ENCODE measurements at places on chromosomes 5 and 9. TPM values are rescaled to one million over a fixed set of nuclear protein-coding genes. Genes with fewer than 3 reads are reported as not detected.

The PCDHGA7 gene
- not detected for total RNA-seq

DNA sequence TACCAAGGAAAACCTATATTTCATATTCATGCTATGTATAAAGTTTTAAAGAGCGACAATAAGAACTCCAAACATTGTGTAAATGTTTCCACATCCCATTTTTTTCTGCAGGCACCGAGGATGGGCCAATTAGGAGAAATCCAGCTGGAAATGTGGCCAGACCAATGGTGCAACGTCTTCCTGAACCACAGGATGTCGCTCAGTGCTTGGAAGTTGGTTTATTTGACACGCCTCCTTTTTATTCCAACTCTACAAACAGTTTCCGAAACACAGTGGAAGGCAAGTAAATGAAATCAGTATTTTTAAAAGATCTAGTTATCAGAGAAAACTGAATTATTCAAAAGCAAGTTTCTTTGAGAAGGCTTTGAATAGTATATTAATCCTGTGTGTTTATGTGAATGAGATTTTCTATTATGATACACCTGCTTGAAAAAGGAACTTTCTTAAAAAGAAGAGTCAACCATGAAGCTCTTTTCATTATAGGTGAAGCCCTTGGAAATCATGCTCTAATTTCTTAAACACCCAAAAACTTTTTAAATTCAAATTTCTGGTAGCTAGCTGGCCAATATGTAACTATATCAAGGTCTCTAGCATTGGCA is 9.1 kb downstream of the TYRP1 start:
- DNase-seq, result no peak
- H3K27ac ChIP-seq, result no peak overlapping the region
- H3K27me3 ChIP-seq, result no peaks in the 10 kb centered on the region
- no peaks in the 10 kb centered on the region for H3K36me3 ChIP-seq

- H3K27ac ChIP-seq, result no peak overlapping the region
- H3K27me3 ChIP-seq, result no peaks in the 10 kb centered on the region
- DNase-seq, result no peak
Measured at GRCh38 chr9:79107911-79108676, 463.7 kb upstream of the TLE4 start.

- no peak overlapping the region for H3K27ac ChIP-seq
- DNase-seq, result no peak
- H3K36me3 ChIP-seq, result no peaks in the 10 kb centered on the region
- H3K27me3 ChIP-seq, result no peaks in the 10 kb centered on the region
- no peak overlapping the region for H3K4me3 ChIP-seq
Measured at GRCh38 chr5:51185850-51186329, 197.4 kb upstream of the ISL1 start.

DNA sequence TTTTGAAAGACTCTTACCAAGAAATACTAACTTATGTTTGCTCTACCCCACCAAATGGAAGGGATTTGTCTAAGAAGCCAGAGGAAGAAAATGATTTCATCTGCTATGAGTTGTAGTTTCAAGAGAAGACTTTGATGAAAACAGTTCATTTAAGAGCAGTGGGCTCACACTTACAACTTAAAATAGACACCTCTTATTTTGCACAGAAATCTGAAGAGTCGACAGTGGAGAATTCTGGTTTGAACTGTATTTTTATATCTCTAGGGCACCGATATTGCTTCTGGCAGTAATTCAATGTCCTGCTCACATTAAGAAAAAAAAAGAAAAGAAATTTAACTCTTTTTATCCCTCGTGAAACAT is 1.9 kb upstream of the DAB2 start:
- peaks cover 73% of the 10 kb centered on the region for H3K27me3 ChIP-seq
- H3K36me3 ChIP-seq, result no peaks in the 10 kb centered on the region
- H3K27ac ChIP-seq, result no peak overlapping the region

GRCh38 chr9:116308076-116308475 is 154.5 kb downstream of the PAPPA start:
- DNase-seq, result no peak
- no peak overlapping the region for H3K27ac ChIP-seq
- no peaks in the 10 kb centered on the region for H3K36me3 ChIP-seq
- no peaks in the 10 kb centered on the region for H3K4me1 ChIP-seq

- no peak for DNase-seq
- no peak overlapping the region for H3K27ac ChIP-seq
- H3K27me3 ChIP-seq, result peaks cover 37% of the 10 kb centered on the region
- no peaks in the 10 kb centered on the region for H3K36me3 ChIP-seq
- H3K4me1 ChIP-seq, result peaks cover 3% of the 10 kb centered on the region
Measured at GRCh38 chr5:72092074-72092473, 15.2 kb upstream of the MAP1B start.

The GOLGA1 gene
- 12.0 TPM for total RNA-seq

DNA sequence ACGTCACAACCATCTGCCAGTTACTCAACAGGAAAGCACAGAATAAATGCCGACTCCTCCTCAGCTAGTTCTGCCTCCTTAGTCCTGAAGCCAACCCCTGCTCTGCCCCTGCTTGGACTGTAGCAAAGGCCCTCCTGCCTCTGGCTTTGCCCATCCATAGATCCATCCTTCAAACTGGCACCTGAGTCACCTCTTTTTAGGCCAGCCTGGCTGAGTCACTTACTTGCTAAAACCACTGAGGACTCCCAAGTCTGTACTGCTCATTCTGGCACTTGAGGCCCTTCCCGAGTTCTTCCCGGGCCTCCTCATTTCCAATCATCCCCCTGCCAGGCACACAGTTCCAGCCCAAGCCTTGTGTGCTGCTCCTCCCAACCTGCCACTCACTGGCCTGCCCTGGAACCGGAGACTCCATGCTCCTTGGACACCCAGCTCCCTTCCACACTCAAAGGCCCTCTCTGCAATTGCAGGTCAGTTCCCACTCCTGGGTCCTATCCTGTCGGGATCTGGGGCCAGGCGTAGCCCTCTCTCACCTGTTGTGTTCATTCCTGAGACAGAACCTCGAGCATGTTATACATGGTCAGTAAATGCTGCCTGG is 220.1 kb downstream of the DAB2IP start:
- H3K4me3 ChIP-seq, result no peak overlapping the region
- H3K27ac ChIP-seq, result no peak overlapping the region
- H3K27me3 ChIP-seq, result no peaks in the 10 kb centered on the region
- DNase-seq, result no peak
- H3K36me3 ChIP-seq, result no peaks in the 10 kb centered on the region
- no peaks in the 10 kb centered on the region for H3K4me1 ChIP-seq

DNA sequence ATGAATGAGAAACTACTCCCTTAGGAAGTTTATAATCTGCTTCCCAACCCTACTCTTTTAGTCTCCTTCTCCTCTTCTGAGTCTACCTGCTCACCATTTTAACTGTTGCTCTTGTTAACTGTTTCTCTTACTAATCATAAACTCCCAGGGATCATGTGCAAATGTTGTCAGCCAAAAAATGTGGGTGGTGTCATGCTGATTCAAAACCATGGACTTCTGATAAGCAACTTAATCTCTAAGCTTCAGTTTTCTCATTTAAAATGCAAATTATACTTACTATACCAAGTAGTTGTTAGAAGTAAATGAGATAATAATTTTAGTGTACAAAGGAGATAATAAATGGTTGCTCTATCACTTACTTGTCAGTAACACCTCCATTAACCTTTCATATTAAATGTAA is 45.9 kb upstream of the TLX3 start:
- no peaks in the 10 kb centered on the region for H3K27me3 ChIP-seq
- H3K4me1 ChIP-seq, result peaks cover 12% of the 10 kb centered on the region
- no peak overlapping the region for H3K27ac ChIP-seq

DNA sequence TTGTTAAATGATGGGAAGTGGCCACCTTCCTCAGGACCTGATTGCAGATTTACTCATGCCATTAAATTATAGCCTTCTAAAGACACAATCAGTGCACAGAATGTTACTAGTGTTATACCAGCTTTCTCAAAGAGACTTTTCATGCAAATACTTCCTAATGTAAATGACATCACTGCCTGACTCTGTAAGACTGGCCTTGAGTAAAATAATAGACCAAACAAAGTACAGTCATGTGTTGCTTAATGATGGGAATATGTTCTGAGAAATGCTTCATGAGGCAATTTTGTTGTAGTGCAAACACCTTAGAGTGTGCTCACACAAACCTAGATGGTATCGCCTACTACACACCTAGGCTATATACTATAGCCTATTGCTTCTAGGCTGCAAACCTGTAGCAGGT is 17.0 kb upstream of the C1QTNF3 start:
- no peak overlapping the region for H3K27ac ChIP-seq
- H3K36me3 ChIP-seq, result peaks cover 26% of the 10 kb centered on the region
- H3K4me3 ChIP-seq, result no peak overlapping the region
- no peaks in the 10 kb centered on the region for H3K27me3 ChIP-seq
- DNase-seq, result no peak

GRCh38 chr9:98927724-98928123 is 16.0 kb upstream of the COL15A1 start:
- H3K27me3 ChIP-seq, result peaks cover 8% of the 10 kb centered on the region
- DNase-seq, result no peak
- no peak overlapping the region for H3K27ac ChIP-seq
- no peak overlapping the region for H3K4me3 ChIP-seq

GRCh38 chr9:137411645-137412380 is 11.1 kb downstream of the EXD3 start:
- no peak overlapping the region for H3K27ac ChIP-seq
- peaks cover 2% of the 10 kb centered on the region for H3K4me1 ChIP-seq
- H3K4me3 ChIP-seq, result no peak overlapping the region
- peaks cover 2% of the 10 kb centered on the region for H3K36me3 ChIP-seq
- H3K27me3 ChIP-seq, result no peaks in the 10 kb centered on the region

DNA sequence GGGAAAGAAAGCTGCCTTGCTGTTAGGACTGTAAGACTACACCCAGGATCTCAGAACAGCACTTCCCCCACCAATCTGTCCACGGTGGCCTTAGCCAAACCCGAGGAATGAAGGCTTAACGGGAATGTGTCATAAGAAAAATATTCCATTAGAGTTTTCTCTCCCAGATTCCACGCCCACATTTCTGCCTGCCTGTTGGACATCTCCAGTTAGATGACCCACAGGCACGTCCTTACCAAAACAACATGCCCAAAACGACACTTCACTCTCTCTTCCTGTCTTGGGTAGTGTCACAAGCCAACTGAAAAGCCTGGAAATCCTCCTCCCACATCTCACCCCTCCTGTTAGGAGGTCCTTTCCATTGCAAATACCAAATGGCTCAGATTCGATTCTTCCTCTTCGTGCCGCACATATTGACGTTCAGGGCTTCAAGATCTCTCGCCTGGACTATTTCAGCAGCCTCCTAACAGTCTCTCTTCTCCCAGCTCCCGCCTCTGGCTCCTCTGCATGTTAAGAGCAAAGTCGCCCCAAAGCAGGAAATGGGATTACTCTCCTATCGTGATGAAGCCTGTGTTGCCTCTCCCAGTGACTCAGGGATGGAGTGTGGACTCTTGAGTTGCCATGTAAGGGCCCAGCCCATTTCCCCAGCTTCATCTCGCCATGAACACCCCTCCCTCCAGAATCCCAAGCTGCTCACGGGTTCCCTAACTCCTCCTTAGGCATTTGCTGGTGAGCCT is 159.3 kb downstream of the NR3C1 start:
- H3K36me3 ChIP-seq, result no peaks in the 10 kb centered on the region
- no peaks in the 10 kb centered on the region for H3K27me3 ChIP-seq
- no peaks in the 10 kb centered on the region for H3K4me1 ChIP-seq
- no peak overlapping the region for H3K4me3 ChIP-seq
- H3K27ac ChIP-seq, result no peak overlapping the region

The TAS2R1 gene
- not detected for total RNA-seq

The PLEKHG4B gene
- total RNA-seq, result 0.06 TPM

- no peaks in the 10 kb centered on the region for H3K36me3 ChIP-seq
- no peak for DNase-seq
Measured at GRCh38 chr5:113267361-113267900, 167.4 kb downstream of the TSSK1B start.

DNA sequence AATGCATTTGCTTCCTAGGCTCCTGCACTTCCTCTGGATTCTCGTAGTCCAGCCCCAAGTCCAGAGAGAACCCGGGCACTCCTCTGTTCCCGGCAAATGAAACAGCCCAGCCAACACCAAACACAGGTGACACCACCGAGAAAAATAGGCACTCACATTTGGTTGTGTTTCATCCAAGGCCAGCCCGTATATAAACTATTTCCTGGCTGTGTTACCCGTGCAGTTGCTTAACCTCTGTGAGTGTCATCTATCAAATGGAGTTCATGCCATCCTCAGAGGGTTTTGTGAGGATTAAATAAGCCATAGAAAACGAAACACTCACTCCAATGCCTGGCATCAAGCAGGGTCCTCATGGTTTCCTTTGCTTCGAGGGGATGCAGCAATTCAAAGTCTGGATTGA is 115.2 kb downstream of the BOD1 start:
- no peak overlapping the region for H3K27ac ChIP-seq
- no peaks in the 10 kb centered on the region for H3K36me3 ChIP-seq
- H3K4me3 ChIP-seq, result no peak overlapping the region
- H3K4me1 ChIP-seq, result no peaks in the 10 kb centered on the region
- DNase-seq, result no peak

- H3K4me3 ChIP-seq, result no peak overlapping the region
- H3K4me1 ChIP-seq, result peaks cover 4% of the 10 kb centered on the region
- DNase-seq, result no peak
- H3K27me3 ChIP-seq, result peaks cover 3% of the 10 kb centered on the region
- no peak overlapping the region for H3K27ac ChIP-seq
Measured at GRCh38 chr5:149416987-149417710, 38.1 kb upstream of the IL17B start.

The CCDC192 gene
- total RNA-seq, result not detected

- peaks cover 31% of the 10 kb centered on the region for H3K27me3 ChIP-seq
- peaks cover 2% of the 10 kb centered on the region for H3K36me3 ChIP-seq
- no peak for DNase-seq
- H3K4me3 ChIP-seq, result no peak overlapping the region
Measured at GRCh38 chr9:83066771-83067170, 3.8 kb upstream of the RASEF start.

GRCh38 chr9:125674981-125675973 is 31.7 kb downstream of the MAPKAP1 start:
- H3K27ac ChIP-seq, result no peak overlapping the region
- H3K27me3 ChIP-seq, result no peaks in the 10 kb centered on the region
- no peak overlapping the region for H3K4me3 ChIP-seq

GRCh38 chr5:111810112-111810511 is 53.1 kb upstream of the NREP start:
- no peak overlapping the region for H3K4me3 ChIP-seq
- H3K4me1 ChIP-seq, result no peaks in the 10 kb centered on the region
- no peaks in the 10 kb centered on the region for H3K36me3 ChIP-seq
- H3K27ac ChIP-seq, result no peak overlapping the region
- peaks cover 4% of the 10 kb centered on the region for H3K27me3 ChIP-seq

DNA sequence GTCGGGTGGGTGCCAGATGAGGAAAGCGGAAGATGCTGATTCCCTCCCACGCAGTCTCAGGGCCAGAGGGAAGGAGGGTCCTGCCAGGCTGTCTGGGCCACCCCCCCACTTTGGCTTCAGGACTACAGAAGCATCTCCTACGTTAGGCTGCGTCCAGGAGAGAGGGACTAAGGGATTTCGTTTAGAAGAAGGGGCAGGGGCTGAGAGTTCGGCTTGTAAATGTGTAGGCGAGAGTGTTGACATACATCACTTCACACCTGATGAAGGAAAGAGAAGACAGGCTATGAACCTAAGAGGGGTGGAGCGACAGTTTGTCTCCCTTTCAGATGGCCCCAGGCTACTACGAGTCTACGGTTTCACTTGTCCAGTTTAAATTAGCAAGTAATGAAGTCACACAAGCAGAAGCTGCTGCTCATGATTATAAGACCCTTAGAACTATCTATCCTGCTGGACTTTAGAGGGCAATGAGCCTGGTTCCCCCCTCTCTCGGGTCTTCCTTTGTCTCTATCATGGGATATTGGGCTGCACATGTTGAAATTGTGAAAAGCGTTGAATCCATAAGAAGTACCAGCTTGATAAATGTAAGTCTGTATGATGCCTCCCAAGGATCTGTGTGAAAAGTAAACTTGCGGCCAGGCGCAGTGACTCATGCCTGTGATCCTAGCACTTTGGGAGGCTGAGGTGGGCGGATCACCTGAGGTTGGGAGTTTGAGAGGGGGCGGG is 193.0 kb downstream of the AOPEP start:
- H3K4me3 ChIP-seq, result no peak overlapping the region
- DNase-seq, result no peak

GRCh38 chr5:174947548-174947947 is 223.2 kb downstream of the MSX2 start:
- no peak for DNase-seq
- peaks cover 38% of the 10 kb centered on the region for H3K27me3 ChIP-seq
- no peaks in the 10 kb centered on the region for H3K4me1 ChIP-seq

Data from activated naive CD8-positive, alpha-beta T cell treated with anti-CD3 and anti-CD28 coated beads for 36 hours (primary cell).